ENCODE measurements at places on chromosomes 2 and 18.

GRCh38 chr2:19649142-19649541 is 252.6 kb downstream of the TTC32 start:
- DNase-seq = no peak

DNA sequence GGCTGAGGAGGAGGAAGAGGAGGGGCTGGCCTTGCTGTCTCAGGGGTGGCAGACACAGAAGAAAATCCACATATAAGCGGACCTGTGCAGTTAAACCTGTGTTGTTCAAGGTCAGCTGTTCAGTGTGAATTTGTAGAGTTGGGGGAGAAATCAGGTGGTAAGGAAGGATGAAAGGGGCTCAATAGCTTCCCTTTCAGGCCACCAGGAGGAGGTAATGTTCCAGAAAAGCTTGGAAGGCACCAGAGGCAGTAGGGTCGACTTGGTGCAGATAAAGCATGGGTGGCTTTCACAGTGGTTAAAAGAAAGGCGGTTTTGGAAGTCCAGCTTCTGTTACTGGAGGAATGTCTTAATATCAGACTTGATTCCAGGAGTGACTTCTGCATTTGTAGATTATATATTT is 167.4 kb downstream of the THSD7B start:
- DNase-seq = no peak

DNA sequence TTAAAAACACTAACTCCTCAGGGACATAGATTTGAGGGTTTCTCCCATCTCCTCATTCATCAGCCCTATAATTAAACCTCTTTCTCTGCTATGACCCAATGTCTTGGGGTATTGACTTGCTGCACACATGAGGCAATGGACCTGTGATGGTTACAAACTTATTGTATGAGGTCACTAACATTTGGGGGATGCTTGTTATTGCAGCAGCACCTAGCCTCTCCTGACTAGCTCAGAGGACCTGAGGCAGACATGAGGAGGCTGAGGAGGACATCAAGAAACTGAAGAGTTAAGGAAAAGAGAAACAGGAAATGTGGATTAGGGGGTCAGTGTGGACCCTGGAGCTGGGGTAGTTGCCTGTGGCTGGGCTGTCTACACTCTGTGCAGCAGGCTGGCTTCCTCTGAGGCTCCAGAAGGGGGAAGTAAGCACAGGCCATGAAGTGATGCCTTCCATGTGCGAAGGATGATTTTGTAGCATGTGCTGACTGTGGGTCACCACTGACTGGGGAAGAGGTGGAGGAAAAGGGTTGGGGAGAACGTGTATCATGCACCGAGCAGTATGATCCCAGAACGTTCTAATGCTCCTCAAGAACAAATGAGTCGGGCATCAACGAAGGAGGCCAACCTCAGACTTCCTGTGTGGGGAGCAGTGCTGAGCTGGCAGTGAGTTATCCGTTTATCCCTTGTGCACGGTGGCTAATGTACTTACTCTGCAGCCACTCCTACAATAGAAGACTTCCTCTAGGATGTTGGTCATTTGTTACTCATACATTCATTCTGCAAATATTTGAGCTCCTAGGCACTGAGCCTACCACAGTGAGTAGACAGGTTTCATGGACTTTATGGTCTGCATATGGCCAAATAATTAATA is 42.1 kb upstream of the RFX8 start:
- DNase-seq = no peak

DNA sequence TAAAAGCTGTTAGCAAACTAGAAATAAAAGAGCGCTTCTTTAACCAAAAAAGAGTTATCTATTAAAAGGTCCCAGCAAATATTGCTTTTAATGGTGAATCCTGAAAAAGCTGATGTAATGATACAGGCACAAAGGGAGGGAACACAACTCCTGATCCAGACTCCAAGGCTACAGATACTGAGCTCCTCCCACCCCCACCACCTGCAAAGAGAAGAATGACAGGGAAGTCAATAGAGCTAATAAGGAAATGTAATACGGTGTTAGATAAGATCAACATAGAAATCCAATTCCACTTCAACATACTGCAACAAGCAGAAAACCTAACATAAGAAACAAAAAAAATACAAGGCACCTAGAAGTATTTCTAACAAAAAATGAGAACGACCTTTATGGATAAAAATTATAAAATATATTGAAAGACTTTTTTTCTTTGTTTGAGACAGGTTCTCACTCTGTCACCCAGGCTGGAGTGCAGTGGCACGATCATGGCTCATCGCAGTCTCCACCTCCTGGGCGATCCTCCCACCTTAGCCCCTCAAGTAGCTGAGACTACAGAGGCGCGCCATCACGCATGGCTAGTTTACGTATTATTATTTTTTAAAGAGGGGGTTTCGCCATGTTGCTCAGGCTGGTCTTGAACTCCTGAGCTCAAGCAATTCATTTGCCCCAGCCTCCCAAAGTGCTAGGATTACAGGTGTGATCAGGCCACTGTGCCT is 192.2 kb downstream of the HDAC4 start:
- no peak for DNase-seq
